HCT116 (cell line): ENCODE measurements at places on chromosomes 2 and 18. TPM values are rescaled to one million over a fixed set of nuclear protein-coding genes. Genes with fewer than 3 reads are reported as not detected.

- H3K27me3 ChIP-seq = peaks cover 8% of the 10 kb centered on the region; the same call in 1 of the 2 replicates
- H3K27ac ChIP-seq = no peak overlapping the region
- no peaks in the 10 kb centered on the region for H3K4me1 ChIP-seq
- no peak for DNase-seq
Measured at GRCh38 chr2:165390875-165391274, 78.6 kb upstream of the CSRNP3 start.

GRCh38 chr2:28469304-28469703 lies 26.6 kb upstream of the PLB1 start:
- H3K27me3 ChIP-seq = no peaks in the 10 kb centered on the region
- no peaks in the 10 kb centered on the region for H3K4me1 ChIP-seq
- DNase-seq = no peak
- H3K36me3 ChIP-seq = no peaks in the 10 kb centered on the region
- no peak overlapping the region for H3K27ac ChIP-seq

DNA sequence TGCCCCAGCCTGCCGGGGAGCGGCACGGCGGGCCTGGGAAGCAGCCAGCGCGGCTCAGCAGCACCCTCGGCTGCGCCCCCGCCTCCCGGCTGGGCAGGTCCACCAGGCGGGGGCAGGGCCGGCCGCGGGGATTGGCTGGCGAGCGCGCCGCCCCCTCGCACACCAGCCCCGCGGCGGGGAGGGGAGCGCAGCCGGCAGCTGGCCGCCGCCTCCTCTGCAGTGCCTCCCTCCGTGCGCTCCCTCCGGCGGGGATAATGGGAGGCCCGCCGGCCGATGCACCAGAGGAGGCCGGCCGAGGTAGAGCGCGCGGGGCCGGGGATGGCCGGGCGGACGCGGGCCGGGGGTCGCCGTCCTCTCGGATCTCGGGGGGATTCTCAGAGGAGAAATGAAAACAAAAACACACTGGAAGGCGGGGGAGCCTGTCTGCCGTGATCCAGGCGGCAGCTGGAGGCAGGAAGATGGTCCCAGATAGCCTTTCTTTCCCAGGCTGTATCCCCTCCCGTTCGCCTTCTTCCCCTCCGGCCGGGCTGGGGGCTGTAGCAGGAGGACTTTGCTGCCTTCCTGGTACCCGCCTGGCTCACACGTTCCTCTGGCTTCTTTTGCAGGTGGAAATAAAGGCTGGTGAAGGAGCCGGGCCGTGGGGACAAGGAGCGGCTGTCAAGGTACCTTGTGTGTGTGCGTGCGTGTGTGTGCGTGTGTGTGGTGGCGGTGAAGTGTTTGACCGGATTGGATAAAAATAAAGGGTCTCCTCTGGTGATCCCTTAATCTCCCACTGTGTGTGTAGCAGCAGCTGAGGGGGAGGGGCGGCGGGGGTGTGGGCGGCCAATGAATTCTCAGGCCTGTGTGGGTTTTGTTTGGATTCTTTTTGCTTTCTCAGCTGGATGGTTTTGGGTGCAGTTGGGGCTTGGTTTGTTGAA lies 18.1 kb downstream of the TET3 start:
- DNase-seq = no peak
- H3K27me3 ChIP-seq = no peaks in the 10 kb centered on the region
- H3K27ac ChIP-seq = no peak overlapping the region
- peaks cover 3% of the 10 kb centered on the region; the same call in 1 of the 2 replicates for H3K36me3 ChIP-seq

- no peak overlapping the region for H3K4me3 ChIP-seq
- H3K27ac ChIP-seq = no peak overlapping the region
- peak; percentile 53 for DNase-seq
- H3K27me3 ChIP-seq = no peaks in the 10 kb centered on the region
- H3K36me3 ChIP-seq = no peaks in the 10 kb centered on the region
Measured at GRCh38 chr18:8389391-8390340, 219.6 kb upstream of the RAB12 start.

Gene HRH4
- not detected for total RNA-seq

GRCh38 chr2:133561045-133561852 lies 7.0 kb downstream of the NCKAP5 start:
- no peak overlapping the region for H3K27ac ChIP-seq
- no peak overlapping the region for H3K4me3 ChIP-seq
- H3K27me3 ChIP-seq = peaks cover 6% of the 10 kb centered on the region; the same call in 1 of the 2 replicates
- no peaks in the 10 kb centered on the region for H3K36me3 ChIP-seq

Gene ESPNL
- total RNA-seq = 0.22 TPM

DNA sequence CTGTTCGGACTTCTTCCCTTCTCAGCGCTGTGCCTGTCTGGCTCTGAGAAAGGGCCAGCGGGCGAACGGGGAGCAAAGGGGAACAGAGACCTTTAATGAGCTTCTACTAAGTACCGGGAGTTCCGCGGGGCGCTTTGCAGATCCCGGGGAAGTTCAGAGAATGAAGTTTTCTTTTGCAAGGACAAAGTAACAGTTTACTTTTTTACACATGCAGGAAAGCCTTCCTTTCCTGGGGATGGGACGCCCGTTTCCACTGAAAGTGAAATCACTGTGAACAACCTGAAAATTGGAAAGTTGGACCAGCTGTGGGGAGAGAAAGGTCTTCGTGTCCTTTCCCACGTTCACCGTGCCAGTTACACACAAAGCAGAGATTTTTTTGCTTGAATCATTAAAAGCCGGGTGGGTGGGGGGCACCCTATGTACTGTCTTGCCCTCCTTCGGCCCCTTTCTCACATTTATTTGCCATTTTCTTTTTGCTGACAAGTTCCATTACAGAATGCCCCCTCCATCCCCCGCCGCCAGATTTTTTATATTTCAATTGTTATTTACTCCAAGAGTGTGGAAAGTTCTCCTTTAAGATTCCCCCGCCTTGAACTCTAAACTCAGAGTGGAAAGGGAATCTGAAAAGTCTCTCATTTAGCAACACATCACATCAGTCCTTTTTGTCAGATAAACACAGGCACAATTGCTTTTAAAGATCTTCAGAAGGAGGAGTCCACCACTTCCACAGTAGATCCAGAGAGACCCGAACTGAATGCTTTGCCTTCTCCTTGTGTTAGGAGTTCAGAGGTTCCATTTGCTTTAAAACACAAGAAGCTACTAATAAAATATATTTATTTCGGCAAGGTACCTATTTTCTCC lies 1.1 kb upstream of the FN1 start:
- peak overlapping the region; percentile 59 for H3K4me3 ChIP-seq
- H3K36me3 ChIP-seq = no peaks in the 10 kb centered on the region
- H3K27me3 ChIP-seq = peaks cover 11% of the 10 kb centered on the region; the same call in 1 of the 2 replicates
- no peak overlapping the region for H3K27ac ChIP-seq

DNA sequence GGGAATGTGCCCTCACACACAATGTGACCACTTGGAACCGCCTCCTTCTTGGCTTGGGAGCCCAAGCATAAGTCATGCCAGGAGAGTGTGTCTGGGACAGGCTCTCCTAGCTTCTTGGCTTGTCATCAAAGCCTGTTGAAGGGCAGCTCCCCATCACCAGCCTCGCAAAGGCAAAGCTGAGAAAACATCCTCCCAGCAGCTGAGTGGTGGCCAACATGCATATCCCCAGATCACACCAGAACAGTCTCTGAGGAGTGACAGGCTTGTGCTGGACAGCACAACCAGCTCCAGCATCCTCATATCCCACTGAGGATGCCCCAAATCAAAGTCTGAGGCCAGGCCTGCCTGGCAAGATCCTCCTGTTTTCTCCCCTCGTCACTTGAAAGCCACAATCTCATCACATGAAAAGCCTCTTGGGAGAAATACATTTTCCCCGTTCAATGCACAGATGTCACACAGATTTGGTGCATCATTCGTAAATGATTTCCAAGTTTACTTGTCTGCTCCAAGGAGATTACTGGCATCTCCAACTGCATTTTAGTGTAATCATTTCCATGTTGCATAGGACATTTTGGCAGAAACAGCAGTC lies 269.3 kb downstream of the TTC32 start:
- H3K4me3 ChIP-seq = no peak overlapping the region
- DNase-seq = no peak
- H3K4me1 ChIP-seq = no peaks in the 10 kb centered on the region
- no peak overlapping the region for H3K27ac ChIP-seq
- no peaks in the 10 kb centered on the region for H3K36me3 ChIP-seq

- no peak overlapping the region for H3K4me3 ChIP-seq
- H3K4me1 ChIP-seq = no peaks in the 10 kb centered on the region
- no peak for DNase-seq
Measured at GRCh38 chr2:59182249-59182648, 941.1 kb upstream of the FANCL start.

- no peak overlapping the region for H3K27ac ChIP-seq
- no peaks in the 10 kb centered on the region; the same call in 1 of the 2 replicates for H3K4me1 ChIP-seq
- no peaks in the 10 kb centered on the region for H3K27me3 ChIP-seq
Measured at GRCh38 chr2:239300871-239301735, 99.7 kb downstream of the HDAC4 start.

GRCh38 chr18:8261651-8262091 lies 347.6 kb upstream of the RAB12 start:
- 0 out of 2 replicates have a peak, but pooled peaks cover 5% of the 10 kb centered on the region for H3K4me1 ChIP-seq
- no peaks in the 10 kb centered on the region for H3K27me3 ChIP-seq
- H3K27ac ChIP-seq = no peak overlapping the region
- no peaks in the 10 kb centered on the region for H3K36me3 ChIP-seq
- DNase-seq = no peak

DNA sequence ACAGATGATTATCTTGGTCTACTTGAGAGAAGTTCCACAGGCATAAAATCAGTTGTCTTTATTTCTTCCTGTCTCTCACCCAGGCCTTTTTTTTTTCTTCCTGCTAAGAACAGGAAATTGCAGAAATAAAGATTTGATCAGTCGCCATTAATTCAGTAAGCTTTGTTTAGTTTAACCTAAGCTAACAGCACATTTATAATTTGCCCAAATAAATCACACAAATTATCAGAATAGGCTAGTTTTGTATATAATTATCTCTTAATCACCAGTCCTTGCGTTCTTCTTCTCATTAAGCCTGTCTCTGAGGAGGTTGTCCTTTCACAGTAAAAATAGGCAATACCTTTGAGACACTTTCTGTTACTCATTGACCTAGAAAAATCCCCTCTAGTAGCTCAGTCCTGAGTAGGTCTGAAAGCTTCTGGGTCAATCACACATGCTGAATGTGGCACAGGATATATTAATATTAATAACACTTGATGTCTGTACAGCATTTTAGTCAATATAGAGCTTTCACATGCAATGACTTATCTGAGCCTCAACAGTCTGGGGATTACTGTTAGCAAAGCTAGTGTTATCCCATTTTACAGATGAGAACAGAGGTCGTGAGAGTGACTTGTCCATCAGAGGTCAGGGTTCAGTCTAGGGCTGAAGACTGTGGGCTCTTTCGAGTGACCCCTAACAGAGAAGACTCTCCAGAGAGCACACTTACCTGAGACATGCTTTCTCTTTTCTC lies 11.2 kb upstream of the STK17B start:
- no peaks in the 10 kb centered on the region for H3K27me3 ChIP-seq
- H3K4me3 ChIP-seq = no peak overlapping the region

- no peak for DNase-seq
- no peaks in the 10 kb centered on the region for H3K4me1 ChIP-seq
- H3K4me3 ChIP-seq = no peak overlapping the region
- H3K27ac ChIP-seq = no peak overlapping the region
- no peaks in the 10 kb centered on the region for H3K27me3 ChIP-seq
Measured at GRCh38 chr18:71077451-71077850, 788.6 kb downstream of the SOCS6 start.

Gene CREB1
- 60.4 TPM for total RNA-seq

Gene VWC2L
- total RNA-seq = not detected

Gene SLC30A3
- 20.5 TPM for total RNA-seq

DNA sequence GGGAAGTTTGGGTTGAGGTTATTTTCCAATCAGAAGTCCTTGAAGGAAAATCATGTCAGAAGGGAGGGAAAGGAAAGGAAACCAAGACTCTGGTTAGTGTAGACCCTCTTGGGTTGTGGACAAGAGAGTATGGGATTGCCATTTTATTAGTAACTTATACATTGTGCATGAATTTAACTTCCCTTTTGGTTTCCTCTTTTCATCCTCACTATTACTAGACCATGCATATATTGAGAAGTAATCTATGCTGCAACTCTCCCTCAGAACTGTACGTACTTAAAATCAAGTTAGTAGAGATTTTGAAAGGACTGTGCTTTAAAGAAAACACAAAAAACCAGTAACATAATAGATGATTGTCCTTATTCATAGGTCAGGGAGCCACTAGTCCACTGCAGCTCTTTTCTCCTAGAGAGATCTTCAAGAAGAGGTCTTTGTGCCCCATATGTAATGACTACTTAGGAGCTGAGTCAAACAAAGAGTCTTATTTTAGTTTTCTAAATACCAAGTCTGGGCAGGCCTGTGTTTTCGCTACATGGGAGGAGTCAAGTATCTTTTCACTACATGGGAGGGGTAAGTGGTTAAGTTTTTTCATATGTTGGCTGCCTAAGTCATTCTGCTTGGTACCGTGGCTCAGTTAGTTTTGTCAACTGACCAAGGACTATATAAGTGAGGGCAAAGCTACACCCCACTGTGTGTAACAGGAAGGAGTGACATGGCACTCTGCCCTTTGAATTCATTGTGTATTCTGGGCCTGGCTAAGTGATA lies 25.2 kb upstream of the FAM117B start:
- H3K27me3 ChIP-seq = no peaks in the 10 kb centered on the region
- H3K4me3 ChIP-seq = no peak overlapping the region
- H3K36me3 ChIP-seq = no peaks in the 10 kb centered on the region
- H3K4me1 ChIP-seq = peaks cover 3% of the 10 kb centered on the region; the same call in 1 of the 2 replicates
- no peak for DNase-seq

Gene RTP5
- not detected for total RNA-seq

Gene MSTN
- total RNA-seq = 0.12 TPM

DNA sequence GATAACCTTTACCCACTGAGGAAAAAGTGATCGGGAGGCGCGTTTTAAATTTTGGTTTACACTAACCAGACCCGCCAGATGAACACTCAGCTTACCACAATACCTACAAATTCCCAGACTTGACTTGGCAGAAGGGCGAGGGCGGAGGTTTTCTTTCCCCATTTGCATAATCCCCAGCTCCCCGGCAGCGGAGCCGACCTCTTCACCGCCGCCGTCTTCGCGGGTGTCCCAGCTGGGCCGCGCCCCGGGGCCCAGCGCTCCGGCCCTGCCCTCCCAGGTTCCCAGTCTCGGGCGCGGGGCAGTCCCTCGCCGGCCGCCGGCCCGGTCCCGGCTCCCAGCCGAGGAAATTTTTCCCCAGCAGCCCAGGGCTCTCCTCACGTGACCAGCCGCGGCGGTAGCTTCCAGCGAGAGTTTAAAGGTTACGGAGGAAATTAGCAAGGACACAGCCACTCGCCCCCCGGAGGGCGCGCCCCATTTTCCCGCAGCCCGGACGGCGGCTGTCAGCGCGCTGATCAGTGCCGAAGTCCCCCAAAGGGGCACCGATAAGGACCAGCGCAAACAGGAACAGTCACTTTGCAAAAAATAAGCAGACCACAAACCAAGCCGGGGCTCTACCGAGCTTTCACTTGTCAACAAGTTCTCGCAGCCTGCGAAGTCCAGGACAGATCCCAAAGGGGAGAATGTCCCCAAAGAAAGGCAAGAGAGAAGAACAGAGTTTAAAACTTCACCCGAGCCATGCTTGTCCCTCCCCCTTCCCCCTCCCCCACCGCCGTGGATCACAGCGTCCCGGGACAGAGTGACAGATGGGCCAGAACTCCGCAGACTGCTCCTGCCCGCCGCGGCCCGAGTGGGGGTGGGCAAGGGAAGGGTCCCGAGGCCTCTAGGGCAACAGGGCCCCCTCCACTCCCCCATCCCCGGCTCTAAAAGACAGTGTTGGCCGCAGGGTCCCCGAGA lies 1.3 kb upstream of the PRKCE start:
- no peaks in the 10 kb centered on the region for H3K36me3 ChIP-seq
- no peak for DNase-seq
- H3K27me3 ChIP-seq = no peaks in the 10 kb centered on the region
- peak overlapping the region; percentile 74 for H3K4me3 ChIP-seq

Gene DNAJB2
- 36.2 TPM for total RNA-seq

GRCh38 chr18:77495982-77496690 lies 246.5 kb downstream of the GALR1 start:
- no peak for DNase-seq
- no peak overlapping the region for H3K4me3 ChIP-seq
- H3K4me1 ChIP-seq = no peaks in the 10 kb centered on the region
- no peaks in the 10 kb centered on the region for H3K27me3 ChIP-seq
- H3K27ac ChIP-seq = no peak overlapping the region
- no peaks in the 10 kb centered on the region for H3K36me3 ChIP-seq
